Kidney epithelial cell (primary cell): ENCODE measurements at places on chromosomes 3 and 15.

DNA sequence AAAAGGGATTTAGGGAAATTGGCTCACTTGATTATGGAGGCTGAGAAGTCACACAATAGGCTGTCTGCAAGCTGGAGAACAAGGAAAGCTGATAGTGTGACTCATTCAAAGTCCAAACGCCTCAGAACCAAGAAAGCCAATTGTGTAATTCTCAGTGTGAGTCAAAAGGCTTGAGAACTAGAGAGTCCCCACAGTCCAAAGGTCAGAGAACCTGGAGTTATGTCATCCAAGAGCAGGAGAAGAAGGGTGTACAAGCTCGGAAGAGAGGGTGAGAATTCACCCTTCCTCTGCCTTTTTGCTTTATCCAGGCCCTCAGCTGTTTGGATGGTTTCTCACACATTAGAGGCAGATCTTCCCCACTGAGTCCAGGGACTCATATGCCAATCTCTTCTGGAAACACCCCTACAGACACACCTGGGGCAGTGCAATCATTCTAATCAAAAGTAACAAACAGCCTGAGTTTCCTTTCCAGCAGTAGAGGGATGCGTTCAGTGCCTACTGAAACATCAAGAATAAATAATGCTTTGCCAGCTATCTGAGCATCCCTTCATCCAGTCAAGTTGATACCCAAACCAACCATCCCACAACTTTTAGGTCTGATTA is 271.5 kb downstream of the SATB1 start:
- peak; percentile 65 for DNase-seq

GRCh38 chr3:123373474-123373987 is 75.4 kb downstream of the ADCY5 start:
- no peak for DNase-seq

GRCh38 chr15:28979208-28979841 is 93.6 kb downstream of the APBA2 start:
- DNase-seq, result no peak

DNA sequence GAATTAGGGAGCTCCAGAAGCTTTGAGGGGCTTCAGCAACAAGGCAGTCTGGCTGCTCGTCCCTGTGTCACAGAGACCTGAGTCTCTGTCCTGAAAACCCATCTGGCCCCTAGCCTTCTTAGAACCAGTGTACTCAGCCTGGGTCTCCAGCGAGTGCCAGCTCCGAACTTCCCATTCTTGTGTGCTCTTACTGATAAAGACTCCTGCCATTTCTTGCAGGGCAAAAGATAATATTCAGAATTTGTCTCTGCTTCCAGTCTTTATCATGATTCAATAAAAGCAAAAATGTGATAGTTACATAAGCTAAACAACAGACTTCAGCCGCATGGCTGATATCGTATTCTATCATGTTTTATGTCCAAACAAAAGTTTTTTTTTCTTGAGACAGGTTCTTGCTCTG is 36.0 kb upstream of the BCL2A1 start:
- no peak for DNase-seq

DNA sequence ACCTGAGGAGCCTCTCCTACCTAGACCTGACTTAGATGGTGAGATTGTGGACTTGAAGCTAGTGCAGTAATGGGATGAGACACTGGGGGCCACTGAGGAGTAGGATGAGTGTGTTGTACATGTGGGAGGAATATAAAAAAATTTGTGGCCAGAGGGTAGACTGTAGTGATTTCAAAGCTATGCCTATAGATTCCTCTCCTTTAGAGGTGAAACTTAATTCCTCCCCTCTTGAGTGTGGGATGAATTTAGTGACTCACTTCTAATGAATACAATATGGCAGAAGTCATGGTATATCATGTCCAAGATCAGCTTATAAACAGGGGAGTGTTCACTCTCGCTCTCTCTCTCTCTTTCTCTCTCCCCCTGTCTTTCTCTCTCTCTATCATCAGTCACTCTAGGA is 6.7 kb downstream of the ZNF860 start:
- DNase-seq, result no peak

DNA sequence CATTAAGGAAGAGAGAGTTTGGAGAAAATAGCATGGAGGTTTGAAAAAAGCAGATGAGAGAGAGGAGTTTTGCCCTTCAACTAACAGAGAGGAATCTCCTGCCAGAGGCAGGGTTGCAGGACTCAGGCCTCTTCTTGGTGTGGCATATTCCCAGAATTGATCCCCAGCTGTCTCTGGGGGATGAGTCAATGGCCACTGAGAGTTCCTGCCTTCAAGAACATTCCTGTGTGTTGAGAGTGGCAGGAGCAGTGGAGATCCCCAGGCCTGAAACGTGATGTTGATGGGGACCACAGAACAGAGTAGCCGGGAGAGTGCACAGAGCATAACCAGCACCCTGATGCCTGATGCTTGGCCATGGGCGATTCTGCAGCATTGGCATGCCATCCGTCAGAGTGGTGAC is 348.4 kb upstream of the THBS1 start:
- peak; percentile 72 for DNase-seq

GRCh38 chr15:19973718-19974117 is 567.9 kb downstream of the GOLGA6L6 start:
- DNase-seq, result no peak

- peak; percentile 31 for DNase-seq
These were observed at the start of gene LAMB2 for GRCh38 chr3:49132437-49133225. TSS of gene LAMB2 (minus strand) at chr3:49133050. CDS start at chr3:49132867, 183 bp downstream.

DNA sequence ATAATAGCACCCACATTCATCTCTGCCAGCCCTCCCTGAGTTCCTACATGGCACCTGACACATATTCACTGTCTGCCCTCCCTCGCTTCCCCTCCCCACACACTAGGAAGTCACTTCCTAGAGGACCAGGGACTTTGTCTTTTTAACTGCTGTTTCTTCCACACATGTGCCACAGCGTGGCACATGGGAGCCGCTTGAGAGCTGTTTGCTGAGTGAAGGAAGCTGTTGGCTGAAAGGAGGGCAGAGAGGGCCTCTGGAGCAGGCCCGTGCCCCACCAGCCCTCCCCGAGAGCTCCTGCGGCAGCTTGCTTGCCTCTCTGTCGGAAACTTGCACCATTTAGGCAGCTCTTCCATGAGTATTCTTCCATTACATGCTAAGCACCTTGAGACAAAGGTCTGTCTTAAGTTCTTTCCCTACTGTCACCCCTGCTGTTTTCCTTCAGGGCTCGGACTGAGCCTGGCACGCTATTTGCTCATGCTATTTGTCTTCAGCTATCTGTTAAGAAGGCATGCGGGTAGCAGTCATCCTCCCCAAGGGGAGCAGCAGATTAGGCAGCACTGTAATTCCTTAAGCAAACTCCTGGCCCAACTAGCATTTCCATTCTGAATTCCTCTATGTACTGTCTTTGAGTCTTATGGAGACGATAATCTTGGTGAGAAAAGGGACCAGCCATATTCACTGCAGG is 72.2 kb downstream of the CACNA1D start:
- no peak for DNase-seq

DNA sequence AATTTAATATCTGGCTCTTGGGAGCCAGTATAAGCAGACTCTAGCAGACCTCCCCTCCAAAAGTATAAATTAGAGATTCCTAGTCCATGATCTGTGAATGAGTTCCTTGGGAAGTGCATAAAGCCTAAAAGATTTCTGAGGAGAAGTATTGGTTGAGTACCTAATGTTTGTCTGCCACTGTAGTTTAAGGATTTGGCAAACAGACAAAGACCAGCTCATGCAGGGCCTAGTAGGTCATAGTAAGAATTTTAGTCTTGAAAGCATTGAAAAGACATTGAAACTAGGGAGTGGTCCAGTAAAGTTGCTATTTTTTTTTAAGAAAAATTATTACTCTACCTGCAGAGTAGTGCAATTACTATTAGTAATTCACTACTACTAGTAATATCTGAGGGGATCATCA is 67.5 kb downstream of the SPRED1 start:
- no peak for DNase-seq

GRCh38 chr15:84400017-84400740 is 164.6 kb downstream of the GOLGA6L4 start:
- no peak for DNase-seq

GRCh38 chr3:31106204-31106603 is 211.7 kb upstream of the GADL1 start:
- no peak for DNase-seq

DNA sequence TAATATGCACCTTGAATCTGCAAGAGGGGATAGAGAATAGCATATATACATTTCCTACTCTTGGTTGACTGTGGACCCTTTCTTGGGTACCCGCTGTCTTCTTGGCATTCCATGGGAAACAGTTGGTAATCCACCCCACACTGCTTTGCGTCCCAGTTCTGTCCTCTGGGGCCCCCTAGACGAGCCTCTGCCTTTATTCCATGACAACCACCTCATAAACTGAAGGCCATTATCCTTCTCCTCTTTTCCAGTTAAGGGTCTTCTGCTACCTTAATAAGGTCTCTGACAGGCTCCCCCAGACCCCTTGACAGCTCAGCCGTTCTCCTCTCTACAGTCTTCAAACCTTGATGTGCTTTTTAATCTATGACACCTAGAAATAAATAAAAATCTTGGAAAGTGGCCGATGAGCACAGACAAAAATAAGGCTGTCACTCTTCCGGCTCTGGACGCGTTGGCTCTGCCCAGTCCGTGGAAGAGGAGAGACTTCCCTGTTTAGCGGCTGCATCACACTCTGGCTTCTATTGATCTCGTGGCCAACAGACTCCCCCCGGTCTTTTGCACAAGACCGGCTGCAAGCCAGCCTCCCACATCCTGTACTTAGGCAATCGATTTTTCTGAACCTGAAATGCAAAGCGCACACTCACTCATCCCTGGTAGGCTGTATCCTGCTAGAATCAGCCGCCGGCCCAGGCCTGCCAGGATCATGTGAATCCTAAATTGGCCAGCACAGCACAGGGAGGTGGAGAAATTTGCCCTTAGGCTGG is 251.0 kb upstream of the TLE3 start:
- no peak for DNase-seq

- no peak for DNase-seq
These were observed 322.6 kb upstream of the NECTIN3 start for GRCh38 chr3:110749006-110749405.

GRCh38 chr3:9625656-9626055 is 23.6 kb upstream of the MTMR14 start:
- DNase-seq, result no peak

DNA sequence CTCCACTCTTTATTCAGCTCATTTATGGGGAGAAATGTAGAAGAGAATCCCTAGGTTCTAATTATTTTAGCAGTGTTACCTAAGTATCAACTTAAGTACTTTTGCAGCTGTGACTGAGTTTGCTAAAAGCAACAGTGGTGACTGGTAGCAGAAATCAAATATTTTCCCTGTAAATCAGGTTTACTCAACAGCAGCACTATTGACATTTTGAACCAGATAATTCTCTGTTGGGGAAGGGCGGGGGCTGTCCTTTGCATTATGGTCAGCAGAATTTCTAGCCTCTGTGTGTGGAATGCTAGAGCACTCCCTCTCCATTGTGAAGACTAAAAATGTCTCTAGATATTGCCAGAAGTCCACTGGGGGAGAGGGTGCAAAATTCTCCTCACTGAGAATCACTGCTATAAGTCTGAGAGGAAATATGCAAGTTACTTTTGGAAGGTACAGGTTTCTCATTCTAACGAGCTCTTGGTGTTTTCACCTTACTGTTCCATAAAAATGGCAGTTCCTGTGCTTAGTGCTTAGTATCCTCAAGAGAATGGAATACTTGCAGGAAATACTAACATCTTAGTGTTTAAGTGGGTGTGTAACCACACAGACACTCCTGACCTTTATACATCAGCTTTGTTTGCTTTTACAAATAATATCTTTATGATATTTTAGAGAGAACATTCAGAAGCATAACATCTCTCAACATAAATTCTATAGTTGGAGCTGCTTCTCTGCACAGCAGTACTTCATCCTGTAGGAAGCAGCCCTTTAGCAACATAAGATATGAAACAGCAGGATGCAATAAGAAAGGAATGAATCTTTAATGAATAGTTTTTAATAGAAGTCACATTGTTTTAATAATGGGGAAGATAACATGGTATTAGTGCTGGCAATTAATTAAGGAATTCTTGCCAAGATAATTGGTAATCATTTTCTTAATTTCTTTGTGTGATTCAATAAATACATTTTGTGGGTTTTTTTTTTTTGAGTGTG is 246.5 kb upstream of the GOLIM4 start:
- DNase-seq, result no peak

DNA sequence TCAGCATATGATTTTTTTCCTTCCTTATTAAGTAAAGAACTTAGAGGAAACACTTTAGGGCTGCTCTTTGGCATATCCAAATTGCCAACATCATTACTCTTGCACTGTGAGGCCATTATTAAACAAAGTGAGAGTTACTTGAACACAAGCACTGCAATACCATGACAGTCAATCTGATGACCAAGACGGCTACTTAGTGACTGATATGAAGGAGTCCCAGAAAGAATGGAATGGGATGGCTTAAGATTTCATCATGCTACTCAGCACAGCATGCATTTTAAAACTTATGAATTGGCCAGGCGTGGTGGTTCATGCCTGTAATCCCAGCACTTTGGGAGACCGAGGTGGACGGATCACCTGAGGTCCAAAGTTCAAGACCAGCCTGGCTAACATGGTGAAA is 55.2 kb downstream of the FAM98B start:
- no peak for DNase-seq

GRCh38 chr3:183185696-183186095 is 23.2 kb upstream of the LAMP3 start:
- peak; percentile 26 for DNase-seq

GRCh38 chr15:97903971-97904572 is 56.4 kb upstream of the ARRDC4 start:
- DNase-seq, result peak; percentile 16

DNA sequence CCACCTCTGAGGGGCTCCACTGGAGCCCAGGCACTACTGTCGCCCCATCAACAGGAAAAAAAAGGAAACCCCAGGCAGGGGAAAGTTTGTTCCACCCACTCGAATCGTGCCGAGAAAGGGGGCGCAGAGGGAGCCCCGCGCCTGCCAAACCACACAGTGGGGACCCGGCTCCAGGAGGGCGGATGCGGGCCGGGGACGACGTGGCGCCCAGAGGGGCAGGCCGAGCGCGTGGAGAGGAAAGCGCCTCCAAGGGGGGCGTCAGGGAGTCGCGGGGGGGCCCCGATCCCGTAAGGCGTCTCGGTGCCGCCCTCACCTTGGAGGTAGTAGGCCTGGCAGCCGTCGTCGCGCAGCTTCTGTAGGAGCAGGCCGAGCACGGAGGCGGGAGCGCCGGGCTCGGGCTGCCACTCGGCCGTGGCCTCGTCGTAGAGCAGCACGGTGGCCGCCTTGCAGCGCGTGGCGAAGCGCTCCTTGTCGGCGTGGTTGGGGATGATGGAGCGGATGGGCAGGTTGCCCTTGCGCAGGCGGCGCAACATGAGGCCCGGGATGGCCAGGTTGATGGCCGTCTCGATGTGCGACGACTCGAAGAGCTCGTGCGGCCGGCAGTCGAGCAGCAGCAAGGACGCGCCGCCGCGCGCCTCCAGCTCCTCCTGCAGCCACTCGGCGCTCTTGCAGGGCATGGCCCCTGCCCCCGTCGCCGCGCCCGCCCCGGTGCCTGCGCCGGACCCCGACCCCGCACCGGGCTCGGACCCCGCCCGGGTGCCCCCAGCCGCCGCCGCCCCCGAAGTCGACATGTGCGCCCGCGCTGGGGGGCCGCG is 627 bp downstream of the DUSP7 start:
- no peak for DNase-seq

- no peak for DNase-seq
These were observed 38.0 kb downstream of the TXNRD3 start for GRCh38 chr3:126616931-126617330.
